ENCODE measurements at places on chromosomes 5 and 9.

DNA sequence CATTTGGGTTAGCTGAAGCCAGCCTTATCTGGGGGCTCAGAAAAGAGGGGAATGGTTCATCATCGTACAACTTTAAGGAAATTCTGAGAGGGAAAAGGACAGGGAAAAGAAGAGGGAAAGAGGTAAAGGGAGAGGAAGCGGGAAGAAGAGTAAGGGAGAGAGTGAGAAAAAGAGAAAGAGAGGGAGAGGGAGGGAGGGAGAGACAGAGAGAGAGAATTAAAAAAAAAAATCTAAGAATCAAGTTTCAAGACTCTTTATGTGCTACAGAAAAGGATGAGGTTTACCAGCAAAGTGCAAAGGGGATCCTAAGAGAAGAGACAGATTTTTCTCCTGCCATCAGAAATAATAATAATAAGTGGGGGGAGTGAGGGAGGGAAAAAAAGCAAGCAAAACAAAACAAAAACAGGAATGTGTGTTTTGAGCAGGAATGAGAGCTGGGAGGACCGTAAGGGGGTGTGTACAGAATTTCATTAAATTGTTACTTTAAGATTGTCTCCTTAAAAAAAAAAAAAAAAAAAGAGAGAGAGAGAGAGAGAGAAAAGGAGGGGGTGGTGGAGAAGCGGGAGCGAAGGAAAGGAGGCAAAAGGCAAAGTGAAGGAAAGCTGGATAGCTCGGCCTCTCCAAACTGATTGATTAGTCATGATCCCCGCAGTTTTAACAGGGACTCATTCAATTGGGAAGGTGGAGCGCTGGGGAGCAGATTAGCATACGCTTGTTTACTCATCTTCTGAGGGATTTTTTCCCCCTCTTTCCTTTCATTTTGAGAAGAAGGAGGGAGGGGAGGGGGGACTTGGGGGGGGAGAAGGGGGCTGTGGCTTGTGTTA is 438 bp upstream of the PAPPA start:
- no peak for DNase-seq

- DNase-seq, result no peak
Measured at GRCh38 chr5:159779481-159779880, 136.8 kb upstream of the ADRA1B start.

DNA sequence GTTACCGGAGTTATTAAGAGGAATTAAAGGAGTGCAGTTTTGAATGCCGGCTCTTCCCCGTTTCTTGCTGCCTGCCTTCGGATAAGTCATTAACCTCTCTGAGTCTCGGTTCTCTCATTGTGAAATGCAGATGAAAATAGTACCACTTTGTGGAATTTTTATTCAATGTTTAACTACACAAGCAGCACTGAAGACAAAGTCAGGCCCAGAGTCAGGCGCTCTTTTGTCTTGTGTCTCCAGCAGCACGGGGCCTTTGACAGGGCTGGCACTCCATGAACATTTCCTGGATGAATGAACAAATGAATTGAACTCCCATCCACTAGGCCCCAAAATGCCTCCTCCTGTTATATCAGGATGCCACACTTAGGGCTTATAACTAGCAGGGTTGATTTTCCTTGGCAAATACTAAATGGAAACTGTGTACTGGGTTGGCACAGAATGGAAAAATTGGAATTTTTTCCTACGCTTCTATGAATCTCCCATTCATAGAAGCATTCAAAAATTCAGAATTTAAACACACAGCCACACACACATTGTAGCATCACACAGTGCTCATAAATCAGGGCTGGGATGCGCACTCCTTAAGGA is 332.8 kb downstream of the MLLT3 start:
- DNase-seq, result no peak

DNA sequence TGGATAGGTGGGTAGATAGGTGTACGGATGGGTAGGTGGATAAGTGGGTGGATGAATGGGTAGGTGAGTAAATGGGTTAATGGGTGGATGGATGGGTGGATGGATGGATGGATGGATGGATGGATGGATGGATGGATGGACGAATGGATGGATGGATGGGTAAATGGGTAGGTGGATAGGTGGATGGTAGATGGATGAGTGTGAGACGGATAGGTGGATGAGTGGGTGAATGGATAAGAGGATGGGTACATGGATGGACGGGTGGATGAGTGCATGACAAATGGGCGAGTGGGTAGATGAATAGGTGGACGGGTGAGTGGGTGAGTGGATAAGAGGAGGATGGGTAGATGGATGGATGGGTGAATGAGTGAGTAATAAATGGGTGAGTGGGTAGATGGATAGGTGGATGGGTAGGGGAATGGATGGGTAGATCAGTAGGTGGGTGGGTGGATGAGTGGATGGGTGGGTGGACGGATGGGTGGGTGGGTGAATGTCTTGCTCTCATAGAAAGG is 179.2 kb downstream of the FGF18 start:
- DNase-seq, result no peak

DNA sequence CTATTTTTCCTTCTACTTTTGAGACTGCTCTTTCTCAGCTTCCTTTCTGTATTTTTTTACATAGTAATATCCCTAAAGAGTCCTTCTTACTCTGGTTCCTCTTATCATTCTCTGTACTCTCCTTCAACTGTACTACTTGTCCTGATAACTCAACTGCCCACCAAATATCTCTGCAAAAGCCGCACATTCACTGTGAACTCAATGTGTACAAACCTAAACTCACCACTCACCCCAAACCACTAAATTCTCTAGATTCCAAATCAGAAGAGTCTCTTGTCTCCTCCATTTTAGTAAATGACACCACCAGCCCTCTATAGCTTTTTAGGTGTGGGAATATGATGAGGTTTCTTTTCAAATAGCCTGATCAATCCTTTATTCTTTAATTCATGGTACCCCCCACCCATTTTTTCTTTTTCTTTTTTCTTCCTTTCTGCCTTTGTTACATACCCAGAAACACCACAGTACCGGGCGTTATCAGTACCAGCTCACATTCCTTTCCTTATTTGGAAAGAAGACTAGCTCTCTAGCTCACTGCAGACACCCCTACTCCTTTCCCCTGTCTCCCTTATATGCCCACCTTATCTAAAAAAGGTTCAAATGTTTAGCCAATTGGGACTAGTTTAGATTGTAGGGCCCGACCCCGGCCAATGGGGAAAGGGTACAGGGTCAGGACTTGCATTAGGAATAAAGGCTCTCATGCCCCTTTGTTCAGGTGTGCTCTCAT is 63.1 kb upstream of the RANBP6 start:
- DNase-seq, result no peak

DNA sequence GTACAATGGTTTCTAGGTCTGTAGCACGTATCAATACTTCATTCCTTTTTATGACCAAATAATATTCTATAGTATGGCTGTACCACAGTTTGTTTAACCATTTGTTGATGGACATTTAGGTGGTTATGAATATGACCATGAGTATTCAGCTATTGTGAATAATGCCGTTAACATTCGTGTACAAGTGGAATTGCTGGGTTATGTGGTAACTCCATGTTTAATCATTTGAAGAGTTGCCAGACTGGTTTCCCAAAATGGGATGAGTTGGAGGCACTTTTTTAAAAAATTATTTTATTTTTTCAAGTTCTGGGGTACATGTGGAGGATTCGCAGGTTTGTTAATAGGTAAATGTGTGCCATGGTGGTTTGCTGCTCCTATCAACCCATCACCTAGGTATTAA is 4.6 kb downstream of the SNX2 start:
- DNase-seq, result no peak

DNA sequence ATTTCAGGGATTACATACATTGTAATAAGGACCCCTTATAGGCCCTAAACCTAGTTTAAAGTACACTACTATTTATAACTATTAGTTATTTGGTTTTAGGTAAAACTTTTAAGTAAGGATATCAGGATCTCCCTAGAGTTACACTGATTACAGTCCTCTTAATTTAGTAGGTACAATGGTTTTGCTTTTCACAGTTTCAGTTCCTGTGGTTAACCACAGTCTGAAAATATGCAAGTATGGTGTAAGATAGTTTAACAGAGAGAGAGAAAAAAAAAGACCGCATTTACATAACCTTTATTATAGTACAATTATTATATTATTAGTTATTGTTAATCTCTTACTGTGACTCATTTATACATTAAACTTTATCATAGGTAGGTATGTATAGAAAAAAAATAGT is 725.3 kb upstream of the PTPRD start:
- DNase-seq, result no peak

GRCh38 chr9:121720311-121721057 is 69.0 kb downstream of the DAB2IP start:
- DNase-seq, result no peak

DNA sequence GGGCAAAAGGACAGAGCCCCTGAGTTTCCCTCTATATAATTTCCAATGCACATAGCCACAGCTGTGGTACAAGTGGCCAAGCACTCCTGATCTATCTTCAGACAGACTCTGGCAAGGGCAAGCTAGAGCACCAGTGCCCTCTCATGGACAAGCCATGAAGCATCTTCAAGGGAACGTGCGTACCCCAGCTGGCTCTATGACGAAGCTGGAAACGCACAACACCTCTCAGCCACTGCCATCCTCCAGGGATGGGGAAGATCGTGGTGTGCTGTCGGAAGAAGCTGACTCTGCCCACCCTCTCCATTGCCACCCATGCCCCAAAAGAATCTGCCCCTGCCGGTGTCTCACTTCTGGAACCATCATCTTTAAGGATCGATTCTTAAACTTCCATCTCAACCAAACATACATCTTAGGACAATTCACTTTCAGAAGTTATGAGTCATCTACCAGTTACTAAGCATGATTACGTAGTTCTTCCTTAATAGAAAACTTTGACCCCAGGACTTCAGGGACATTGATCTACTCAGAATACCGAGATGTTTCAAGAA is 482.9 kb downstream of the AGTPBP1 start:
- DNase-seq, result no peak

DNA sequence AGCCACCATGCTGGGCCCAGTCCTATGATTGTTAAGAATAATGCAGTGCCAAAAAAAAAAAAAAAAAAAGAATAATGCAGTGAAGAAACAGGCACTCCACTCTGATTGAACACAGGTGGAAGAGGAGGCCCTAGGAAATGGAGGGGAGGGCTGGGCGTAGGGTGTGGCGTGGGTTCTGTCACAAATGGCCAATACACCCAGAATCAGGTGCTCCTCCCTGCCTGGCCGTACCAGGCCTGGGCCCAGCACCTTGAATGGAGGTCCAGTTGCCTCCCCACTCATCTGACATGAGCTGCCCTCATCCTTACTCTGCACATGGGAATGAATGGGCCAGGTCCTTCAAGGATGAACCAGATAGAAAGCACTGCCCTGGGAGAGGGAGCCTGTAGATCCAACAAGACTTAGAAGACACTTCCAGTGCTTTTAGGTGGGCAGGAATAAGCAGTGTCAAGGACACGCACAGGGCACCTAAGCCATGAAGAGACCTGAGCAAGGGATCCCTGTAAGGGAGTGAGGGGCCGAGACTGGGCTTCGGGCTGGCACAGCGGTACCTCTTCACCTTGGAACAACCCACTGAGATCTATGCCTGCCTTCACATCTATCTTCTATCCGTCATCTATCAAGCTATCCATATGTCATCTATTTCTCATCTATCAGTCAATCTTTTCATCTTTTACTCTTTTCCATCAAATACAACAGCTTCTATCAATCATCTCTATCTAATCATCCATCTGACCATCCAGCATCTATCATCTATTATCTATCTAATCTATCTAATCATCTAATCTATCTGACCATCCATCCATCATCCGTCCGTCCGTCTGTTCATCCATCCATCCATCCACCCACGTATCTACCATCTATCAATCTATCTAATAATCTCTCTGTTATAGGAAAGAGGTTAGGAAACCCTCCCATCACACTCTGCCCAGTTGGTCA is 15.9 kb downstream of the NINJ1 start:
- DNase-seq, result no peak

GRCh38 chr9:76895186-76895585 is 10.7 kb downstream of the PRUNE2 start:
- DNase-seq, result no peak

DNA sequence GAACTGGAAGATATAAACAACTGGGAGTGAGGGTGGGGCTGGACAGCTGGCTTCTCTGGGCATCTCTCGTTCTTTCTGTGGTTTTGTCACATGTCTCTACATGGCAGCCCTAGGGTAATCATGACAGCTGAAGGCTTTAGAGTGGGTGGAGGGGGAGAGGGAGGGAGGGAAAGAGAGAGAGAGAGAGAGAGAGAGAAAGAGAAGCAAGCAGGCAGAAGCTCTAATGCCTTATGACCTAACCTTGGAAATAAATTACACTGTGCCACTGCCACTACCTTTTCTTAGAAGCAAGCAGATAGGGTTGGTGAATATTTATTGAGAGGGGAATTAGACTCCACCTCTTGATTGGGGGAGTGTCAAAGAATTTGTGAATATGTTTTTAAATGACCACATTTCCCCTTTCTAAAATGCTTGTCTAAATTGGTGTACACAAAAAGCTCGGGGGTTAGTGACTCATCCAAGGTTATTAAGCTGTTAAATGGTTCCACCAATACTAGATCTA is 2.6 kb upstream of the DAPK1 start:
- no peak for DNase-seq

- DNase-seq, result no peak
Measured at GRCh38 chr5:176170084-176170483, 68.1 kb upstream of the SIMC1 start.

DNA sequence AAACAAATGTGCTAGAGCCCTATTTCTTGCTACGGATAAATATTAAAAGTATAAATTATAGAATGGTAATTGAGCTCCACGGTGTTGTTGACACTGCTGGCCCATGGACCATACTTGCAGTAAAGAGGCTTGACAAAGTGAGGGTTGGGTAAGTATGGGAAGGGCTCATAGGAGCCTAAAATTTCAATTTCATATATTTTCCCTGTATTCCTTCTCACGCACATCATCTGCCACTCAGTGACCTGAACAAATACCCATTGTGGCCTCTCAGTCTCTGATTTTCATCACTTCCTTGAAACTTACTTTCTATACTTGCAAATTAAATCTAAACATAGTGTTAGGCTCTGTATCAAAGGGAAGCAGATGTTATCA is 116.5 kb downstream of the PIK3R1 start:
- DNase-seq, result no peak

DNA sequence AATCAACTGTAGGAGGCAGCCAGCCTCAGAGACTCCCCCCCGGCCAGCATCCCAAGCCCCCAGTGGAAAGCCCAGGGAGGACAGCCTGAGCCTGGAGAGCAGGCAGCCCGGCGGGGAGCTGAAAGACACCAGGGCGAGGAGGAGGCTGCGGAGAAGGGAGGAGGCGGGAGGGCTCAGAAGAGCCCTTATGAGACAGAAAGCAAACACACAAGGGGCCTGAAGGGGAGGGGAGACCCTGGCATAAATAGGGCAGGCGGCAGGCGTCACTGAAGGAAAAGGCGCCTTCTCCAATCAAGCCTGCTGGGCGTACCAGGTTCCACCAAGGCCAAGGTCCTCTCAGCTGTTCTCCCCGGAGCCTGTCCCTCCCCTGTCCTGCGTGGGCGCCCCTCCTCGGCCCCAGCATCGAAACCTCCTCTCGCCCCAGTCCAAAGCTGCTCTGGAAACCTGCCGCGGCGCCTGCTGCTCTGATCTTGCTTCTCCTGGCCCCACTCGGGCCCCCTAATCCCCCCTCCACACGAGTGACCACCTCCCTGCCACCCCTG is 1.3 kb downstream of the SLC9A3 start:
- no peak for DNase-seq

DNA sequence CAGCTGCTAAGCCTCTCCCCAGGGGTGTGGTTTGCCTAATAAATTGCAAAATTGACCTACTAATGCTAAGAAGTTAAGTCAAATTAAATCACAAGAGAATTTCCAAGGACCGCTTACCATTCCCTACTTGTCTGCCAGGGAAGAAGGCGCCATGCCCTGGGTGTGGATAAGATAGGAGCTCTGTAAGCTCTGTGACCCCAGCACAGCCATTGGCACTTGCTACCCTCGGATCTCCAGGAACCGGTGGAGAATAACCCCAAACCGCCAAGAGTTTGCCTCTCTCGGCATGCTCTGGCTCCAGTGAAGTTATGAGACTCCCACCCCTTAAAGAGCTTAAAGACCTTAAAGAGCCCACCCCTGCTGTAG is 58.9 kb downstream of the NEURL1B start:
- no peak for DNase-seq
